ENCODE measurements at places on chromosomes 5 and 9.
A peak's percentile ranks its signal among the peaks of the same experiment; 100 is the strongest.

DNA sequence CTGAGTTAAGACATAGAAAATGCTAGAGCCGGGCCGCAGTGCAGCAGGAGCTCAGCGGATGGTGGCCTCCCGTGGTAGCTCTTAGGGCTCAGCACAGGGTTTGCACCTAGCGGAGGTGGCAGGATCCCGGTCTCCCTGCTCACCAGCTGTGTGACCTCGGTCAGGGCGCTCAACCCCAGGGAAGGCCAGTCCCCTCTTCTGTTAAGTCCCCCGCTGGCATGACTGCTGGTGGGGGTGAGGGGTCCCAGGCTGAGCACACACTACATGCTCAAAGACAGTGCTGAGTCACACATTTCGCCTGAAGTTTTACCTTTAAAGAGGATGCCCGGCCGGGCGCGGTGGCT, 39.0 kb downstream of the HRH2 start:
- no peak for DNase-seq

- DNase-seq: no peak
These were observed 4.8 kb downstream of the ZNF483 start for GRCh38 chr9:111529787-111530186.

GRCh38 chr5:56247592-56247991, 14.5 kb upstream of the ANKRD55 start:
- peak; percentile 66 for DNase-seq

DNA sequence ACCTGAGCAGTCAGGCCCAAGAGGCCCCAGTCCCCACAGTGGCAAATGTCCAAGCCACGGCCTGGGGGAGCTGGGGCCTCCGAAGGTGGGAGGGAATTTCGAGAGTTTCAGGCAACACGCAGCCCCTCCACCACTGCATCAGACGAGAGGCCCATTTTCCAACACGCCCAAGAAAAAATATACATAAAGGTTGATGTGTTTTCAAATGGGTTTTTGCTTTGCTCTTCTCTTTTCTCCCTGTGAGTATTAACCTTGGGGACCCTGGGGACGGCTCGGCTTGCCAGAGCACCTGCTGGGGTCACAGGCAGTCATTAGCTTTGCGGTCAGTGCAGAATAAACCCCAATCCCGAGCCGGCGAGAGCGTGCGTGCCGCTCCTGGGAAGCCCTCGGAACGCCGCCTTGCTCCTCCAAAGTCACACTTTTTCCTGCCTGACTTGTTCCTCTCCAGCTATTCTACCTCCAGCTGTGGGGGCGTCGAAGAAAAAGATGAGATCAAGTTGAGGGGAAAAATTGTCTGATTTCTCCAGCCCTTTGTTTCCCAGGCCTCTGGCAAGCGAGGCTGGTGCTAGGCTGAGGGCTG, 31.5 kb downstream of the ASS1 start:
- no peak for DNase-seq

DNA sequence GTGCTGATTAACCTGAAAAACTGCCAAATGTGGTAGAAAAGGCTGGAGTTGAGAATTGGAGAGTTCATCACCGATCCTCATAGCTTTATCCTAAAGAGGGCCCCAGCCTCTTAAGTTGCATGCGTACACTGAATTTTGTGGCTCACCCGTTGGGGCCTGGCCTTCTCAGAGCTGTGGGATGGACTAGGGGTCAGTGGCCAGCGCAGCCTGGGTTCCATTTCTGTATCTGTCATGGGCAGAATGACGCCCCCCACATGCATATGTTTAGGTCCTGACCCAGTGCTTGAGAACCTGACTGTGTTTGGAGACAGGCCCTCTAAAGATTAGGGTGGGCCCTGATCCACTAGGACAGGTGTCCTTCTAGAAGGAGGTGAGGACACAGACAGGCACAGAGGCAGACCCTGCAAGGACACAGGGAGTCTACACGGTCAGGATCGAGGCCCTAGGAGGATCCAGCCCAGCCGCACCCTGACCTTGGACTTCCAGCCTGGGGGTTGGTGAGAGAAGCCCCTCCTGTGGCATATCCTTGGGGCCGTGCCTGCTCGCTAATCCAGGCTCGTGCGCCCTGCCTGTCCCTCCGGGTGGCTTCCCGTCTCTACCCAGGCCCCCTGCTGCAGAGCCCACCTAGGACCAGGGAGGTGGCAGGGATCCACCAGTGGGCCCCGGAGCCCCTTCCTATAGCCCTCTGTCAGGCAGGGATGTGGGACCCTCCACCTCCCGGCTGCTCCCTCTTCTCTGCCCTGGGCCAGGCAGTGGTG, 32.2 kb downstream of the NDUFS6 start:
- no peak for DNase-seq

GRCh38 chr9:22114956-22115355, 105.9 kb upstream of the CDKN2B start:
- no peak for DNase-seq

DNA sequence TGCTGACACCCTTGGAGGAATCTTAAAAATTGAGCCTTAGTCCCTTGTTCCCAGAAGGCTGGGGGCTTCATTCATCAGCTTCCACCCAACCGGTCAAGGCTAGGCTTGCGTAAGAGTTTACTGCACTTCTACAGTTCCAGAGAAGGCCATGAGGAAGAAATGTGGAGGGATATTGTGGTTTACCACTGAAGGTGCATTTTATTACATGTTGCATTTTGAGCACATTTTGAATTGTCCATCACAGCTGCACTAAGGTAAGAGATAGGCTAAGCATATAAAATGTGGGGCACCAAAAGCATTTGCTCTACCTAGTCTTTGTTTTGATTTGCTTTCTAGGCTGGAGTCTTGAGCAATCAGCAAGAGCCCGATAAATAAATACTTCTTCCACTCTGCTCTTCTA, 167.1 kb upstream of the PAPPA start:
- DNase-seq: no peak

DNA sequence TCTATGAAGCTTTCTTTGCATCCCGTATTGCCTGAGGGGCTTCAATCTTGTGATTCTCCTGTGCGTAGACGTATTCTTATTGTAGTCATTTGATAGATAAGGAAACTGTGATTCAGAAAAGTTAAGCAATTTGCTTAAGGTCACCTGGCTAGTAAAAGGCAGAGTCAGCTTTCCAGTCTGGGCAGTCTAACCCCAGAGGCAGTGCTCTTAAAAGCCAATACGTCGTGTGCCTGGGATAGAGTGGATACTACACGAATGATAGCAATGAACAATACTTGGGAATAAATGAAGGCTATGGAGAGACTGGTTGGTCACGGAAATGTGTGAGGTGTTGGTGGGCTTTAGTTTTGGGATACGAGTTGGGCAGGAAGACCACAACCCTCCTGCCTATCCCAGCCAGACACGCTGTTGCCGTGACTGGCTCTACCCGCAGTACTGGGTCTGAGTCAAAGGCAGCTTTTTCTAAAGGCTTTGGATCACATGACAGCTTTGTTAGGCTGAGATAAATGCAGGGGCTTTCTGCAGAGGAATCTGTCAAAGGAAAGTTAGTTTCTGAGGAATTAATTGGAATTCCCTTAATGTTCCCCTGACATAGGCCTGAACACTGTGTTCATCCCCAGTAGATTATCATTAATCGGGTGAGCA, 302.6 kb downstream of the KIF4B start:
- DNase-seq: no peak

DNA sequence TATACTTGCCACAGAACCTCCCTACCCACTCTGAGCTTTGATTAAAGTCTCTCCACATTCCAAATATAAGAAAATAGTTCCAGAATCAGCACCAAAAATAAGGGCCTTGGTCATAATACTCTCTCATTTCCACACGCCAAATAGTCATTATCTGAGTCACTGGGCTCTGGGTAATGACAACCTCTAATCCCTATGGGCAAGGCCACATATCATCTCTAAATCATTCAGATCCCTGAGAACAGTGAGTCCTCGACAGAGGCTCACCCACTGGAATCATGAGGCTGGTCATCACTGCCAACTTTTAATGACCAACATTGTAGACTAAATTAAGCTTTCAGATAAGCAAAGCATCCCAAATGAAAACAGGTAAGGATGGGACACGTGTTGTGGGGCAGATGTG, 28.1 kb downstream of the FAM114A2 start:
- DNase-seq: no peak

- no peak for DNase-seq
These were observed 67.9 kb upstream of the ANKRD55 start for GRCh38 chr5:56301069-56301468.

GRCh38 chr9:16434526-16434925, 435.9 kb downstream of the BNC2 start:
- DNase-seq: no peak

DNA sequence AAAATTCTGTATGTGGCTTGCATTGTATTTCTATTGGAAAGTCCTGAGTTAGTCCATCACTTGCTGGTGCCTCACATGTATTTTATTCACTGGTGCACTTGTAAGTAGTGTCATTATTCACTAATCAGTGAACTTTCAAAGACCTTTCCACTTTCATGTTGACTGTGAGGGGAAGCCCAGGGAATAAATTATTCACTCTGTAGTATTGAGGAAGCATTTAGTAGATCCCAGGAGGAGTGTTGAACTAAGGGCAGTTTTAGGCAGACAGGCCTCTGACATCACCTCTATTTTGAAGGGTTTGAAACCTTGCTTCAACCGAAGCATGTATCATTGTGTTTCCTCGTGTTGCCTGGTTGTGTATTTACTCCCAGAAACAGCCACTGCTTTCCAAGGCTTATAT, 705.4 kb upstream of the RIOK2 start:
- DNase-seq: no peak

- DNase-seq: no peak
These were observed 343.7 kb downstream of the EBF1 start for GRCh38 chr5:158755986-158756385.
